ENCODE measurements at places on chromosomes 12 and 14.
A peak's percentile ranks its signal among the peaks of the same experiment; 100 is the strongest.

DNA sequence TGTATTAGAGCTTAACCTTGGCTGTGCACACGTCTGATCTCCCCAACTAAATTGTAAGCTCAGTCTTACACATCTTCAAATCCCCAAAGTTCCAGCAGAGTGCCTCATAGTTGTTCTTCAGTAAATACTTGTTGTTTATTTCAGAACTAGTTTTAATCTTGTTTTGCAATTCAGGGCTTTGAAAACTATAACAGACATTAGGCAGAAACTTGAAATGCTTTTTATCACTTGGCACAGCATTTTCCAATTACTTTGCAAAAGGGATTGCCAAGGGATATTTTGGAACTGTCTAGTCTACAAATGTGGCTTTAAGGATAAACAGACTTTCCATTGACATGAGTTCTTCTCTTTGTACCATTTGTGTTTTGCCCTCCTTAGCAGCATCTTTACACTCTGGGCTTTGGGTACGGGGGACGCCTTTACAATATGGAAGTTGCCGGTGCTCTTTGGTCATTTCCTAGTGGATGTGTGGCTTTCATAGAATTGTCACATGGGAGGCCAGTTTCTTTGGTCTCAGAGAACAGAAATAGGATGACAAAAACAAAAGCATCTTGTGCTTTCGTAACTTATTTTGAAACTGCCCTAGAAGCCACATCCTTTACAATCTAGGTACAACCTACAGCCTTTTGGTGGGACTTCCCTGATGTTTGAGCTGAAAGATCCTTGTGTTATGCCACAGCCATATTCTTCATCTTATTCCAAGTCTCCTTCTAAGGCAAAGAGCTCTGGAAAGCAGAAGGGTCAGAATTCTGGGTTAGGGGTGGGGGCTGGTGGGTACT is 96.9 kb downstream of the NPAS3 start:
- DNase-seq: no peak

DNA sequence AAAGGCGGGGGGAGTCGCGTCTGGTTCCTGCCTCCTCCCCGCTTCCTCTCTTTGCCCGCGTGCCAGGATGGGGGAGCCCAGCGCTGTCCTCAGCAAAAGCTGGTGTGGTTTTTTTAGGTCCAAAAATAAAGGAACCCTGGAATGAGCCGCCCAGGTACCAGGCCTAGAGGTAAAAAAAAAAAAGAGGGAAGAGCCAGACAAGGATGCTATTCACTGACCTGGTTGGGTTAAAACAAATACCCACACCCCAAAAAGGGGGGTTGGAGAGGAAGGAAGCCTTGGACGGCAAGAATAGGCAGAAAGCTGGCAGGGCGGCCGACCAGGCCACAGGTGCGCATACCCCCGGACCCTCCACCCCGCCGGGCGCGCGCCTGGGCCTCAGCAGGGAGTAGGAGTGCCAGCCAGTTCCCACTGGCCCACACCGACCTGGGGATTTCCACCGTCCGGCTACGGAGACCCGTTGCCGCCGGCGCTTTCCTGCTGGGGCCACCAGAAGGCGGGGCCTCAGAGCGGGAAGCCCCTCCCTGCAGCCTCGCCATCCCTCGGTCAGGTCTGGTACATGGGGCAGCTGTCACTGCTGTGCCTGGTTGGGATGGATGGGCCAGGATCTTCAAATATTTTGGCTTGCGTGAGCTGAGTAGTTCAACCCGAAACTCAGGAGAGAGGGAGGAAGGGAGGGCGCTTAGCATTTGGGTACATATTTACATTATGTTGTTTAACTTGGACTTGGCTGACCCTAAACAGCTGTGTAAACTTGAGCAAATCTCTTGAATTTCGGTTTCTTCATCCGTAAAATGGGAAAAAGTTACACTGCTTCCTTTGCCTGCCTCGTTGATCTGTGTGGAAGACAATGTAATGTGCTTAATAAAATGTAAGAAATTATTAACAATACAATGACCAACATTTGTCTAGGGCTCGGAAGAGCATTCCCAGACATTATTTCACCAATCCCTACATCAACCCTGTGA is 5.4 kb upstream of the IRF2BPL start:
- DNase-seq: peak; percentile 57

- DNase-seq: no peak
These were observed 170.9 kb downstream of the MSRB3 start for GRCh38 chr12:65449400-65449799.

DNA sequence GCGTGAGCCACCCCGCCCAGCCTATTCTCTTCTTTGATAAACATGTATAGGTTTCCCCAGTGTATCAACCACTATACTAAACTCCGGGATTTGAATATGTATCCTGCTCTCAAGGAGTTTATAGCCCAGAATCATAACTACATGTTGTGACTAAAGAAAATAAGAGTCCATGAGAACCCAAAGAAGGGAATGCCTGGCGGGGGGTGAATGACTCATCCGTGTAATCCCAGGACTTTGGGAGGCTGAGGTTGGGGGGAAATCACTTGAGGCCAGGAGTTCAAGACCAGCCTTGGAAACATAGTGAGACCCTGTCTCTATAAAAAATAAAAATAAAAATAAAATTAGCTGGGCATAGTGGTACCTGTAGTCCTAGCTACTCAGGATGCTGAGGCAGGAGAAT is 57.2 kb downstream of the SIX6 start:
- no peak for DNase-seq

- no peak for DNase-seq
These were observed 18.4 kb upstream of the PRPF39 start for GRCh38 chr14:45065540-45065939.

GRCh38 chr12:130218682-130219081 is 56.4 kb downstream of the FZD10 start:
- no peak for DNase-seq

All from stimulated activated naive CD4-positive, alpha-beta T cell (primary cell).